ENCODE measurements at places on chromosomes 6 and 20. TPM values are rescaled to one million over a fixed set of nuclear protein-coding genes. Genes with fewer than 3 reads are reported as not detected.

PPDPF gene
- total RNA-seq = 76.4 TPM

DNA sequence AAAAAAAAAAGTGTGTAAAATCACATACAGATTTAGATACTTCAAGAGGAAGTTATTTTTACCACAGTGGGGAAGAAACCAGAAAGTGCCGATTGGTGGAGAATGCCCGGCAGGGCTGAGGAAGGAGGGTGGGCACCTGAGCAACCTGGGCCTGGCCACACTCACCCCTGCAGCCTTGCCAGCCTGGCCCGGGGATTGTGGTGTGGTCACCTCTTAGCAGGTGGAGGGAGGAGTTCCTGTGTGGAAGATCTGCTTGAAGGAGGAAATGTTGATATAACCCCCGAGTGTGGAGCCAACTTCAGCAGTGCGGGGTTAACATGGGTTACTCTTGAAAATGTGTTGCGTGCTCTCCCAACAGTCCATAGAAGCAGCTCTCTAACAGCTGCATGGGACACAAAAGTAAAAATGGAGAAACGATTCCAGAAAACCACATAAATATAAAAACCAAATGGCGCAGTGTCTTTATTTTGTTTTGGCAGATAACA is 14.7 kb downstream of the UST start:
- peak; percentile 38 for ATAC-seq

- no peak for ATAC-seq
Observed at GRCh38 chr6:68559070-68559469, 76.0 kb upstream of the ADGRB3 start.

PERP gene
- 2.4 TPM for total RNA-seq

GRCh38 chr20:6707321-6707831 is 60.1 kb upstream of the BMP2 start:
- ATAC-seq = no peak

DNA sequence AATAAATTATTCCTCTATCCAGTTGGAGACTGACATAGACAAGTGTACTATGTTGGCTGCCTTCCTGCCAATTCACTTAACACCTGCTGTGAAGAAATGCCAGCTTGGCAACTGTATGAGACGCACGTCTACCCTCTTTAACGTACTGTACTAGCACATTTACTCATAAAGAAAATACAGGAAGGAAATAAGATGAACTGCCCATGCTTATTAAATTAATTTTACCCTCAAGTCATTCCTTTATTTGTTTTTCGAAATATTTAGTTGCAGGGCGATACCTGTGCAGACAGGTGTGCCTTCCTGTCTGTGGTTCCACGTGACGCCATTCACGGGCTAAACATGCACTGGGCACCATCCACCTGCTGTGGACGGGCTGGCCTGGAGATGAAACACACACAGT is 52.0 kb downstream of the PSMG4 start:
- ATAC-seq = no peak

GRCh38 chr20:56163806-56164205 is 84.7 kb upstream of the MC3R start:
- no peak for ATAC-seq

GLP1R gene
- total RNA-seq = 0.21 TPM

GRCh38 chr20:63014710-63015109 is 7.9 kb upstream of the BHLHE23 start:
- ATAC-seq = peak; percentile 83

GRCh38 chr20:23192469-23192868 is 106.3 kb upstream of the CD93 start:
- ATAC-seq = no peak

- ATAC-seq = no peak
Observed at GRCh38 chr20:51468636-51469035, 73.9 kb downstream of the NFATC2 start.

PTCRA gene
- 0.32 TPM for total RNA-seq

MYMX gene
- not detected for total RNA-seq

DNA sequence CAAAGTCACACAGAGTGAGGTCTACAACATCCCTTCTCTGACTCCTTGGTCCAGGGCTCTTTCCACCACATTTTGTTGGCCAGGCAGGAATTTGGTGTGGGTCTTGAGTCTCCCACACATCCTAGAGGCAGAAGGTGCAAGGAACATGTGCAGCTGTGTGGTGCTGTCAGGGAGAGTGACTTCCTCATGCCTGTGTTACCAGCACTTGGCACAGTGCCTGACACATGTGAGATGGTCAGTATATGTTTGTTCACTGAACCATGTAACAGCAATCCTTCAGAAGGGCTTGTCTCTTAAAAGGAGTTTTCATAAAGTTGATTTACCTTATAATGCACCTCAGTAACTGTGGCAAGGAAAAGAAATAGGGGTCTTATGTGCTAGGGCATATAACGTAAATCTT is 168.5 kb downstream of the CDC5L start:
- no peak for ATAC-seq

All from motor neuron (in vitro differentiated cells).